ENCODE measurements at places on chromosomes 3 and 15. TPM values are rescaled to one million over a fixed set of nuclear protein-coding genes. Genes with fewer than 3 reads are reported as not detected.
A peak's percentile ranks its signal among the peaks of the same experiment; 100 is the strongest.

DNA sequence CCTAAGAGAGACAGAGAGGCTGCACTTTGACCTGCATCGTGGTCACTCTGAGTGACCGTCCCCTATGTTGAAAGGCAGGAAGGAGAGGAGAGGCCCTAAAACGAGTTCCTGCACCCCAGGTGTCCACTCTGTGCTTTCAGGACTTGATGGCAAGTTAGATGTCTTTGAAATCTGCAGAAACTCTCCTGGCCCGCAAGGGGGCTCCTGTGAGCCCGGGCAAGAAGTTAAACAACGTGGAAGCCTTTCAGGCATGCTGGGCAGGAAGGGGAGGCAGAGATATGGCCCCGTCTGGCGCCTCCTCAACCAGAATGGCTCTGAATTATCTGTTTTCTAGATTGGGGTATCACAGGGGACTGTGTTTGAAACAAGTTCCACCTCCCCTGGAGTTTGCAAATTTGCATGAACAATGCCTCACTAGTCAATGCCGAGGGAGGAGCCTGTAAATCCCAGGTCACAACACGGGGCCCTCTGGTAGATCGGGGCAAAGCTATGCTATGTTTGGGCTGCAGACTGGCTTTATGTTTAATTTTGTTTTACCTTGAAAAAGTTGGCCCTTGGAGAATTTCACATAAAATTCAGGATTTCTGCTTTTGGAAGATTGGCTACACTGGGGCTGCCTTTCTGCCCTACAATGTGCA lies 9.8 kb downstream of the CTXND1 start:
- DNase-seq = peak; percentile 73

The HYAL1 gene
- total RNA-seq = 5.4 TPM

The SLC22A14 gene
- total RNA-seq = 0.03 TPM

DNA sequence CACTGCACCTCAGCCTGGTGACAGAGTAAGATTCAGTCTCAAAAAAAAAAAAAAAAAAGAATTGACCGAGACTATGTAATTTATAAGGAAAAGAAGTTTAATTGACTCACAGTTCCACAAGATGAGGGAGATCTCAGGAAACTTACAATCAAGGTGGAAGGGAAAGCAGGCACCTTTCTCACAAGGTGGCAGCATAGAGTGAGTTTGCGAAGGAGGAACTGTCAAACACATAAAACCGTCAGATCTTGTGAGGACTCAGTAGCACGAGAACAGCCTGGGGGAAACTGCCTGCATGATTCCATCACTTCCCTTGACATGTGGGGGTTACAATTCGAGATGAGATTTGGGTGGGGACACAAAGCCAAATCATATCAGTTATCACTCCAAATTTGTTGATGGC lies 380.9 kb downstream of the EDEM1 start:
- DNase-seq = no peak

The MST1R gene
- 2.0 TPM for total RNA-seq

The WDR5B gene
- total RNA-seq = 1.1 TPM

The SCG5 gene
- total RNA-seq = 6.0 TPM

- DNase-seq = no peak
These were observed 157.2 kb upstream of the TPRG1 start for GRCh38 chr3:189014526-189014925.

- DNase-seq = no peak
These were observed 84.2 kb downstream of the SEC22A start for GRCh38 chr3:123285931-123286307.

GRCh38 chr3:109337393-109337792 lies at the start of gene DPPA4:
Gene DPPA4 (minus strand): TSS chr3:109337546. CDS start chr3:109337517, 29 bp downstream.
- peak; percentile 84 for DNase-seq

DNA sequence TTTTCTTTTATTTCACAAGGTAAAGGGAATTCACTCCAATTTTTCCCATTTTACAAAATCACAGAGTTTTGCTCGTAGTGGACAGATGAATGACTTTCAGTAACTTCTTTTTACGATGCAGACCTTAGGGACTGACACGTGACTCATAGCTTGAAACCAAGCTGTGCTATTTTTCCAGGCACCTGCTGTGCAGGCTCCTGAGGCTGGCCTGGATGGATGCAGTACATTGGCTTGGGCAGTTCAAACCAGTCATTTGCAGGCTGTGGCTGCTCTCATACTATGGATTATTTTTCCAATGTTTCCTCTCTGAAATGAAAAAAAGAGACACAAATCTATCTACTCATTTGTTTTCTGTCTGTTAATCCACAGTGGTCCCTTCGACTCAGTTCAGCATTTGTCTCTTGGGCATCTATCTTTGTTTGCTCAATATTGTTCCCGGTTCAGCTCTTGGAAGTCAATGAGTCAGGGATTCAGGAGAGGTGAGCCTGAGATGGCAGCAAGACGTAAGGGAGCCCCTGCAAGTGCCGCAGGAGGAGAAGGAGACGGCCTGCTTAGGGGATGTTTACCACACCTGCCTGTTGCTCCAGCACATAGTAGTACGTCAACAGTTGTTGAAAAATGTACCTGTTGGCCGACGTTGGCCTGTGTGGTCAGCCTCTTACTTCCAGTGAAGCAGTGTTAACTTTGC lies 92.8 kb downstream of the SV2B start:
- DNase-seq = peak; percentile 19

The IL20RB gene
- 3.2 TPM for total RNA-seq

The TEX55 gene
- not detected for total RNA-seq

The CCDC54 gene
- total RNA-seq = not detected

The CXCR6 gene
- total RNA-seq = not detected

GRCh38 chr3:137294839-137295238 lies 337.1 kb downstream of the IL20RB start:
- DNase-seq = no peak

DNA sequence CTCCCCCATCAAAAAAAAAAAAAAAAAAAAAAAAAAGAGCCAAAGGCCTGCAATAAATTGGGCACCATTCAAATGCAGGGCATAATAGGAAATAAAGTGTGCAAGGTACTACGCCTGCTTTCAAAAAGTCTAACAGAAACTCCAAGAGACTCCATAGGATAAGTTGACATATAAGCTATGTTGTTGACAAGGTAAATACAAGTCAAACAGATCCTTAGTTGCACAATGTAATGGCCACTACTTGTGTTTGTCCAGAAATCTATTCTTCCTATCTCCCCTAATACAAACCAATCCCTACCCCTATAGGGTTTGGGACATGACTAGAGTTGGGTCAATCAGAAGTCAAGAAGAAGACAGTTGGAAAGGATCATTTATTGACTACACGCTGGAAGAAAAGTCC lies 16.0 kb downstream of the MAP4 start:
- no peak for DNase-seq

GRCh38 chr3:5019411-5020241 lies 40.4 kb downstream of the BHLHE40 start:
- no peak for DNase-seq

- no peak for DNase-seq
These were observed 253.9 kb downstream of the CACNA2D3 start for GRCh38 chr3:54376142-54376807.

GRCh38 chr3:4943549-4943948 lies 35.7 kb upstream of the BHLHE40 start:
- DNase-seq = peak; percentile 34

The CLDN16 gene
- 0.96 TPM for total RNA-seq

GRCh38 chr3:52052831-52053306 lies 3.5 kb downstream of the DUSP7 start:
- peak; percentile 92 for DNase-seq

The SH2D7 gene
- total RNA-seq = not detected

The BCHE gene
- 2.9 TPM for total RNA-seq

- DNase-seq = no peak
These were observed 151.8 kb upstream of the CADM2 start for GRCh38 chr3:84806958-84807357.

The POLQ gene
- total RNA-seq = 9.4 TPM

GRCh38 chr3:62039586-62039985 lies 333.8 kb downstream of the FEZF2 start:
- DNase-seq = no peak

- no peak for DNase-seq
These were observed 115.4 kb upstream of the PRICKLE2 start for GRCh38 chr3:64340641-64341101.

DNA sequence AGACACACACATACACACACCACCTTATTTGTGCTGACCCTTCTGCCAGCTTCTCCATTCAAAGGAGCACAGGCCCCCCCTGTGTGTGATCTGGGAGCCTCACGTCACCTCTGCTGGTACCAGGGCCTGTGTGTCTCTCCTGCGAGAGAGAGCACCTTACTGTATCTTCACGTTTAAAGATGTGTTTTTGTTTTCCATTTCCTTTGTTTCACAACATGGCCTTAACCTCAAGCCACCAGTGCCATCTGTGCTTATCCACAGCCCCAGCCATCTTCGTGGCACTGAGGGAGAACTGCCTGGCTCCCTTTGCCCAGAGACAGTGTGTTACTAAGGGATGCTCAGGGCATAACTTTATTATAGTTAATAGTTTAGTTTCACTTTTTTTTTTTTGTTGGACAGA lies 52.3 kb downstream of the ABHD2 start:
- no peak for DNase-seq

GRCh38 chr15:94487635-94488034 lies 256.3 kb downstream of the MCTP2 start:
- no peak for DNase-seq

The SH3GL3 gene
- 6.8 TPM for total RNA-seq

- peak; percentile 95 for DNase-seq
These were observed 4.1 kb upstream of the SKOR1 start for GRCh38 chr15:67820992-67821783.

All from H7 (cell line).